Bronchus fibroblast of lung (primary cell): ENCODE measurements at places on chromosomes 5 and 9. TPM values are rescaled to one million over a fixed set of nuclear protein-coding genes. Genes with fewer than 3 reads are reported as not detected.

Gene SIT1
- total RNA-seq, result 0.15 TPM in 1 of 2 replicates, not detected in the other

Gene GRAMD2B
- 11.9 and 14.1 TPM in 2 replicates for total RNA-seq

Gene GRM6
- not detected in 2 replicates for total RNA-seq

Gene IFNK
- total RNA-seq, result not detected in 2 replicates

Gene ARL14EPL
- total RNA-seq, result 0.17 TPM in 1 of 2 replicates, not detected in the other

Gene PSMD5
- 37.8 and 44.4 TPM in 2 replicates for total RNA-seq

Gene CRB2
- total RNA-seq, result under 0.01 TPM in 1 of 2 replicates, not detected in the other

Gene NEUROG1
- total RNA-seq, result not detected in 2 replicates
